ENCODE measurements at places on chromosomes 12 and 14.
A peak's percentile ranks its signal among the peaks of the same experiment; 100 is the strongest.

- no peak for DNase-seq
Measured at GRCh38 chr12:62533755-62534107, 67.1 kb downstream of the MON2 start.

DNA sequence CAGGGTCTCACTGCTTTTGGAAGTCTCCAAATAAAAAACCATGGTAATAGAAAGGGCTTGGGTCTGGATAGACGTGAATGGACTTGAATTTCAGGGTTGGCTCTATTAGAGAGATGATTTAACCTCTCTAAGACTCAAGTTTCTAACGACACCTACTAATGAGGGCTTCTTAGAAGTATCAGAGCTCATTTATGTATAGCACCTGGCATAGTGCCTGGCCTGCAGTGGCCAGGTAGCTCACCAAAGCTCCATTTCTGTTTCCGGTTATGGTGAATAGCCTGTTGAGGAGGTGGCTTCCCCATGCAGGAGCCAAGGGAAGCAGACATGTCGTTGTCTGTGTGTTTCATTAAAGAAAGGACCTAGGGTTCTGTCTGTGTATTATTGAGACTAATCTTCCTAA lies 108.6 kb downstream of the ETV6 start:
- DNase-seq: no peak

DNA sequence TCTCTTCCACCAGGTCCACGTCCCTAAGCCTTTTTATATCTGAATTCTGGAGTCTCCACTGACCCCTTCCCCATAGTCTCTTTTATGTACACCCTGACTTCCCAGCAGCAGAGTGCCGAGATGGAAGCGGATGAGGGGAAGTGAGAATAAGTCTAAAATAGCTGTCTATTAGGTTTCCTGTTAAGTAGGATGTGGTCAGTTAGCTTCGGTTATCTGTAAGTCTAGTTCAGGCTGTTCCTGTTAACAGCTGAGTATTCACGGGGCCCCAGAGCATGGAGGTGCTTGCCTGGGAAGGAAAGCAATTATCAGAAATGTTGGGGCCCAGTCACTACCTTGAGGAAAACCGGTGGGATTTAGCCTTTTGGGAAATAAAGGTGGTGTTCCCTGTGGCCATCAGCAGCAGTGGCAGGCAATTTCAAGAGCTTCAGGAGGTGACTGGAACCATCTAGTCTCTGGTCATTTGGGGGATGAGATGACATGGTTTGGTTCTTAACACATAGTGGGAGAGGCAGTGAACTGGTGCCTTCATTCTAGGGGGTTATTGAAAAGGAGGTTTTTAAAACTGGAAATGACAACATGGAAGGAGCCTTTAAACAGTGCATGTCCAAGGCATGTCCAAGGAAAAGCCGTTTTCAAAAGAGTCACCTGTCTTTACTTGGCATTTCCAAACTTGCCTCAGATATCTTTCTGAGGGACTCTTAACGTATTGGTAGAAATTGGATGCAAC lies 21.8 kb downstream of the CHST11 start:
- no peak for DNase-seq

DNA sequence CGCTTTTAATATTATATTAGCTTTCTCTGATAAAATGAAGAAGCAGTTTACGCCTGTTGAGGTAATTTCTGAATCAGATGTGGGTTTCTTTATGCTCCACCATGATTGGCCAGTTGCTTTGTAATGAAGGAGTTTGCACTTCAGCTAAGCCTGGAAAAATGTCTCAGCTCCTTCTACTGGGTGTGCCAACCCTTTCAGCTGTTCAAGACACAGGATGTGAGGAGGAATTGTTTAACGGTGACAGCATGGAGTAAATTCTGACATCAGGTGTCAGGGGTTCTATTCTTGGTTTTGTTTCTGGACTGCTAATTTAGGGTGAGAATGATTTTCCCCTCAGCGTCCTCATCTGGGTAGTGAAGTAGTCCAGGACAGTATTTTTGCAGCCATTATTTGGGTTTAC lies 43.5 kb downstream of the FLRT2 start:
- peak; percentile 38 for DNase-seq

DNA sequence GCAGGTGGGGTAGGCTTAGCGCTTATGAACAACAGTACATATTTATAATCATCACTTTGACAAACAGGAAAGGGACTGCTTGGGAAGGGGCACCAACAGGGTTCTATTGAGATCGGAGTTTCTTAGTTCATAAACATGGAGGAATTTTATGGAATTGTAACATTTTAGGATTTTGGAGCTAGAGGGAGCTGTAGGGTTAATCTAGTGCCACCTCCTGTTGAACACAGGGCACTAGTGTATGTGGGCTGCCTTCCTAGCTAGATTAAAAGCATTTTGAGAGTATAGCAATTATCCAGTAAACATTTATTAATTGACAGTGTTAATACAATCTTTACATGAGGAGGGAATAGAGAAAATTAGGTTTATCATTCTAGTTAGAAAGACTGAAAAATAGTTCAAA lies 23.1 kb upstream of the TBC1D30 start:
- peak; percentile 6 for DNase-seq

- DNase-seq: no peak
Measured at GRCh38 chr12:40012711-40013110, 93.2 kb downstream of the SLC2A13 start.

GRCh38 chr14:80933282-80933681 lies 8.3 kb downstream of the CEP128 start:
- DNase-seq: no peak

DNA sequence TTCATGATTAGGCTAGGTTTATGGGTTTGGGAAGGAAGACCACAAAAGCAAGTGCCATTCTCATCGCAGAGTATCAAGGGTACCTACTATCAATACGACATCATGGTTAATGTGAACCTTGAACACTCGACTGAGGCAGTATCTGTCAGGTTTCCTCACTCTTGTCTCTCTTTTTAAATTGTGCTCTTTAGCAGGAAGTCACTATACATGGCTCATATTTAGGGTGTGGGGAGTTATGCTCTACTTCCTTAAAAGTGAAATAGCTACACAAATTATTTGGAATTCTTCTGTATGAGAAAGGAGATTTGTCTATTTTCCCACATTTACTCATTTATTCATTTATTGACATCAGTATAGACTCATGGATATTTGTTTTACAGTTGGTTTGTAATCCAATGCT lies 5.9 kb upstream of the CLEC4E start:
- DNase-seq: no peak

DNA sequence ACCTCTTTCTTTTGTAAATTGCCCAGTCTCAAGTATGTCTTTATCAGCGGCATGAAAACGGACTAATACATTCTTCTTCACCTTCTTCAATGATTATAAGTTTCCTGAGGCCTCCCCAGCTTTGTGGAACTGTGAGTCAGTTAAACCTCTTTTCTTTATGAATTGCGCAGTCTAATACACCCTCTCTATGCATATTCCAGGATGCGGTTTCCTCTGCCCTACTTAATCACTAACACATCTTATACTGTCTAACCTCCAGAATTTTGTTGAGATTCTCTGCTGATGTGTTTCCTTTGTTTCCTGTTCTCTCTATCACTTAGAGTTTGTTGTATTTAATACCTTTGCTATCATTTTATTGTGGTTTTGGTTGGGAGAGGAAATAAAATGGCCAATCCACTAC lies 145.4 kb downstream of the AEBP2 start:
- no peak for DNase-seq

- no peak for DNase-seq
Measured at GRCh38 chr14:24298892-24299254, 707 bp downstream of the DHRS1 start.

DNA sequence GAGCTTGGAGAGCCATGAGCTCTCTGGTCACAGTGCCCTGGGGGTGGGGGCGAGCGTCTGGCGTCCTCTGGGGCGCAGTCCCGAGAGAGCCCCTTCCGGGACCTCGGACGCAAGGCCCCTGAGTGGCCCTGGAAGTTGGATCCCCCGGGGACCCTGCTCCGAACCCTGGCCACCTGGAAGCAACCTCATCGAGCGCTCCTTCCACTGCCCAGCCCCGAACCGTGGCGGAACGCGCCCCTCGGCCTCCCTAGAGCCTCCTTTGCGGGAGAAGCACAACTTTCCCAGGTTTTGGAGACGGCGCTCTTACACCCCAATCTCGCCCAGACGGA lies 1.2 kb downstream of the NOS1 start:
- no peak for DNase-seq

GRCh38 chr12:79615596-79616560 lies 74.9 kb downstream of the PAWR start:
- no peak for DNase-seq

GRCh38 chr14:77184396-77185092 lies 2.9 kb downstream of the TMEM63C start:
- no peak for DNase-seq

DNA sequence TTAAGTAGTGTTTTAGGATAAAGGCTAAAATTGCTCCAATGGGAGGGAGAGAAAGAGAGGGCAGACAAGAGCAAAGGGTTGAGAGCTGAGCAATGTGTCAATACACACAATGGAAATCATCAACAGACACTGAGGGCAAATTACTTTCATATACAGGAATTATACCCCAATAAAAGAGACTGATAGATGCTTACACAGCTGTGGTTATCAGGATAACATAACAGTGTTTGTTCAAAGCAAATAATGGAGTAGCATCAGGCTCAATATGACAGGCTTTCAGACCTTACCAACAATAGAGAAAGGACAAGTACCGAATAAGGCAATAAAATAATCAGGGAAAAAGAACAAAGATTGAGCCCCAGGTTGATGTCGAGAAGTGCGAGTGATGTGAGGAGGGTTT lies 53.4 kb upstream of the DIO2 start:
- DNase-seq: no peak

DNA sequence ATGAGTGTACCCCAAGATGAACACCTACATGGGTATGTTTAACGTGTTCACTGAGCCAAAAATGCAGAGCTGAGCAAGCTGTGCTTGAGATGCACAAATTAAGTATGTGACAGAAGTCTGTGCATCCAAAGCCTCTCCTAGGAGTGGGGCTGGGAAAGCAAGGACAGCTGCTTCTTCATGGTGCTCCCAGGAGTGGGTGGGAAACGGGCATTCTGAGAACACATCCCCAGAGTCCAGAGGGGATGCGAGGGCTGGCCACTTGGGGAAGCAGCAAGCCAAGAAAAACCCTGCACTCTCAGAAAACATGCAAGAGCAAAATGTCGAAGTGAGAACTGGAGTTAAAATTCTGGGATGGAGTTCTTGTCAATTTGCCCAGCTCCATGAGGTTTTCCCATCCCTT lies 414.3 kb downstream of the BCAT1 start:
- DNase-seq: peak; percentile 54

- DNase-seq: no peak
Measured at GRCh38 chr12:42565633-42566032, 23.9 kb downstream of the PRICKLE1 start.

DNA sequence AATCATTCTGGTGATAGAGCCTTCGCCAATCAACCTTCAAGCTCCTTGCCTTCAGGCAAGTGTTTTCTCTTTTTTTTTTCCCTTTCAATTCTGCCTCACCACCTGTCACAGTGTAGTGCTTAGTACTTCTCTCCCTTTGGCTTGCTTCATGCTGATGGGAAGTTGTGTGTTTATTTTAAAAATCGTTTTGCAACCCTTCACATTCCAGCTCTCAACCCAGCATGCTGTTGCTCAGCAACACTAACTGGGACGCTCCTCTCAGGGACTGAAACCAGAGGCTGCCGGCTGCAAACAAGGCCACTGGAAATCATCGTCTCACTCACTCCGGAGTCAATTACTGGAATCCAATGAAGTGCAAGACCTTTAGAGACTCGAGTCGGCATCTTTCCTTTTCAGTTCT lies 342.7 kb downstream of the PRKD1 start:
- DNase-seq: peak; percentile 89

DNA sequence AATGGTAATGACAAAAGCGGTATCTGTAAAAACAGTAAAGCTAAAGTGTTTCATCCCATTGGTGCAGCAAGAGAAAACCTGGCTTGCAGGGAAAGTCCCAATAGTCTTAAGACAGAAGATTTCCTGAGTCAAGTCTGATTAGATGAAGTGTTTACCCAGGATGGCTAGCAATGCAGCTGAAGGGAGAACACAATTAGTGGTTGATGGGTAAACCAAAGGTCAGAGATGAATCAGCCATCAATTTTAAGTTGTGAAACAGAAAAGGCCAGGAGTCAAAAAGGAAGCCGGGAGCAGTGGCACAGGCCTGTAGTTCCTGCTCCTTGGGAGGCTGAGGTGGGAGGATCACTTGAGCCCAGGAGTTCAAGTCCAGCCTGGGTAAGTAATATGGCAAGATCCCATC lies 52.6 kb downstream of the SEC23A start:
- no peak for DNase-seq

GRCh38 chr12:112087055-112087850 lies 21.3 kb downstream of the NAA25 start:
- no peak for DNase-seq

- peak; percentile 85 for DNase-seq
Measured at GRCh38 chr12:55728186-55728938, 447 bp downstream of the CD63 start.

GRCh38 chr12:2172491-2173214 lies 119.9 kb downstream of the CACNA1C start:
- DNase-seq: no peak

GRCh38 chr14:104238424-104239184 lies 100.2 kb downstream of the KIF26A start:
- DNase-seq: no peak

DNA sequence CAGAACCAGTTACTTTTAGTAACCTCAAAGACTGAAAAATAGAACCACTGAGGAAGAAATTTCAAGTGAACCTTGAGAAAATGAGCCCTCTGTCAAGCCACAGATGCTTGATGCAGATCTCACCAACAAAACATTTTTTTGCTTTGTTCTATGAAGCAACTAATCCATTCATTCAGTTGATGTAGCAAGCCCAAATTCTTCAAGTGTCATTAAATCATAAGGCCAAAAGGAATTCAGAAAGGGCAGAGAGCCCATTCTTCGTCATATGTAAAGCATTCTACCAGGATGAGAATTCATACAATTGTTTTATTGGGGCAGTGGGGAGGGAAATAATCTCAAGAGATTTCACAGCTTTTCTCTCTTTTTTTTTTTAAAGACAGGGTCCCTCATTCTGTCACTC lies 218.0 kb upstream of the RGS6 start:
- DNase-seq: no peak

DNA sequence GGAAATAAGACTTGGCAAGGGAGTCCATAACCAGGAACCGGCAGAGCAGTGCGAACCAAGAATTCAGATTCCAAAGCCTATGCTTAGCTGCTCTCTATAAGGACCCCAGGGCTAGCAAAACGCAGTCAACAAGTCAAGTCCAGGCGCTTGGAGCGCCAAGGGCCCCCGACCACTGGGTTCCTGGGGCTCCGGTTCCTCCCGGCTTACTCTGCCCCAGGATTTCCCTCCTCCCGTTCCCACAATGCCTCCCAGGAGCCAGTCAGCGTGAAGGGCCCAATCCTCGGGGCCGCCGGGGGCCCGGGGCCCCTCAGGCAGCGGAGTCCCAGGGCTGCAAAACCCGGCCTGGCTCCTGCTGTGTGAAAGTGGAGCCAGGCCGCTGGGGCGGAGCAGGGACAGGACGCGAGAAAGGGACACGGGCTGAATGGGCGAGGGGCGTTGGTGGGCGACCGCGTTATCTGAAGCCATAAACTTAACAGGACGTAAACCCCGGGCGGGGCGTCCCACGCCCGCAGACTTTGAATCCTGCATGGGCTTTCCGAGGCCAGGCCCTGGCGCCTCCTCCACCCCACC lies 1.5 kb downstream of the KRT8 start:
- DNase-seq: peak; percentile 53

GRCh38 chr12:2084553-2085296 lies 31.9 kb downstream of the CACNA1C start:
- no peak for DNase-seq
